ENCODE measurements at places on chromosomes 13 and 19. TPM values are rescaled to one million over a fixed set of nuclear protein-coding genes. Genes with fewer than 3 reads are reported as not detected.

The CYP2F1 gene
- not detected for total RNA-seq

The ADM5 gene
- total RNA-seq, result 0.65 TPM

The GPR18 gene
- total RNA-seq, result not detected

The ZNF578 gene
- 0.79 TPM for total RNA-seq

The BICRA gene
- 14.6 TPM for total RNA-seq

The TRPC4 gene
- 14.3 TPM for total RNA-seq

The ZNF888 gene
- total RNA-seq, result 2.6 TPM

The DKKL1 gene
- total RNA-seq, result not detected

GRCh38 chr13:28355822-28356371, 139.0 kb downstream of the FLT1 start:
- DNase-seq, result peak; percentile 67
- H3K4me1 ChIP-seq, result peaks cover 57% of the 10 kb centered on the region

GRCh38 chr19:46715975-46716671, 791 bp downstream of the PRKD2 start:
- H3K36me3 ChIP-seq, result peaks cover 7% of the 10 kb centered on the region
- no peak for DNase-seq
- H3K4me3 ChIP-seq, result peak overlapping the region; percentile 94
- peak overlapping the region; percentile 95 for H3K27ac ChIP-seq

GRCh38 chr19:45870798-45871197, 6.7 kb downstream of the FOXA3 start:
- peaks cover 29% of the 10 kb centered on the region for H3K27me3 ChIP-seq
- no peaks in the 10 kb centered on the region for H3K4me1 ChIP-seq
- H3K4me3 ChIP-seq, result no peak overlapping the region
- DNase-seq, result no peak
- H3K27ac ChIP-seq, result no peak overlapping the region

- H3K27me3 ChIP-seq, result peaks cover 2% of the 10 kb centered on the region
- H3K4me3 ChIP-seq, result peak overlapping the region; percentile 97
- peaks cover 18% of the 10 kb centered on the region for H3K4me1 ChIP-seq
- no peak for DNase-seq
These were observed 730 bp downstream of the ZNF260 start for GRCh38 chr19:36527341-36527740.

DNA sequence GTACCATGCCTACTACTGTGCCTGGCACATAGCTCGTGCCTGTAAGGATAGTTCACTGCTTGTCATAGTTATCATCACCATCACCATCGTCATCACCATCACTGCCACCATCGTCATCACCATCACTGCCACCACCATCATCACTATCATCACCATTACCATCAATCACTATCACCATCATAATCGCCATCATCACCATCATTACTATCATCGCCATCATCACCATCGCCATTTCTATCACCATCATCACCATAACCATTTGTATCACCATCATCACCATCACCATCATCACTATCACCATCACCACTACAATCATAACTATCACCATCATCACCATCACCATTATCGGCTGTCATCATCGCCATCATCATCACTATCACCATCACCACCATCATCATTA, 107.1 kb downstream of the TUBA3C start:
- H3K27me3 ChIP-seq, result no peaks in the 10 kb centered on the region
- H3K36me3 ChIP-seq, result peaks cover 8% of the 10 kb centered on the region
- DNase-seq, result no peak
- no peak overlapping the region for H3K27ac ChIP-seq
- H3K4me1 ChIP-seq, result no peaks in the 10 kb centered on the region

GRCh38 chr13:40438999-40439797, 227.2 kb downstream of the FOXO1 start:
- H3K4me1 ChIP-seq, result peaks cover 24% of the 10 kb centered on the region
- H3K4me3 ChIP-seq, result peak overlapping the region; percentile 53
- no peak for DNase-seq
- H3K27me3 ChIP-seq, result peaks cover 2% of the 10 kb centered on the region
- H3K36me3 ChIP-seq, result no peaks in the 10 kb centered on the region
- H3K27ac ChIP-seq, result no peak overlapping the region

DNA sequence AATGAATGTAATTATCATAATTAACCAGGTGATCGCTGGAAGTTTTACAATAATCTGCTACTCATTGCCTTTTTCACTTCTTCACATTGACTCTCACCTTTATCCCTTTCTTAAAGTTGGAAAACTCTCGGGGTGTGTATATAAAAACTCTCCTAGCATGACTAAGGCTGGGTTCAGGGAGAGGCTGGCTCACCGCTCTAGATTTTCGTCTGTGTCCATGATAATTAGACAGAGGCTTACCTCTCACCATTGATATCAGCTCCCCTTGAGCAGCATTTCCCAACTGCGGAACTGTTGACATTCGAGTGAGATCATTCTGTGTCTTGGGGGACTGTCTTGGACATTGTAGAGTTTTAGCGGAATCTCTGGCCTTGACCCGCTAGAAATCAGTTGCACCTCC, 39.4 kb downstream of the NFIX start:
- no peak for DNase-seq
- H3K36me3 ChIP-seq, result peaks cover 40% of the 10 kb centered on the region
- H3K27ac ChIP-seq, result peak overlapping the region; percentile 62
- H3K4me1 ChIP-seq, result peaks cover 88% of the 10 kb centered on the region
- H3K27me3 ChIP-seq, result peaks cover 4% of the 10 kb centered on the region

- H3K4me1 ChIP-seq, result peaks cover 18% of the 10 kb centered on the region
- peaks cover 5% of the 10 kb centered on the region for H3K27me3 ChIP-seq
- DNase-seq, result no peak
- no peak overlapping the region for H3K27ac ChIP-seq
- H3K36me3 ChIP-seq, result no peaks in the 10 kb centered on the region
- no peak overlapping the region for H3K4me3 ChIP-seq
These were observed 25.5 kb downstream of the AP2S1 start for GRCh38 chr19:46824890-46825730.

DNA sequence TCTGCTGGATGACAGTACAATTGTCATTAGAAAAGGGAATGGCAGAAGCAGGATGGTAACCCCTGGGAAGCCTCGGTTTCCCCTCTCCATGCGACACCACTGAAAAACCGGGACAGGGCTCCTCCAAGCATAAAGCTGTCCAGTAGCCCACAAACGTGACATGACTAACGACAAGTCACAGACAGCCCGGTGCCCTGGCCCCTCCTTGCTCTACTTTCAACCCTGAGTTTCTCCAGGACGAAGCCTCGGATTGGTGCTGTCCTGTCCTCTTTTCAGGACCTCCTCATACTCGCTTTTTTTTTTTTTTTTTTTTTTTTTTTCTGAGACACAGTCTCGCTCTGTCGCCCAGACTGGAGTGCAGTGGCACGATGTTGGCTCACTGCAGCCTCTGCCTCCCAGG, 16.3 kb downstream of the DPP9 start:
- peak overlapping the region; percentile 88 for H3K27ac ChIP-seq
- H3K4me3 ChIP-seq, result no peak overlapping the region
- peaks cover 22% of the 10 kb centered on the region for H3K36me3 ChIP-seq
- peaks cover 28% of the 10 kb centered on the region for H3K4me1 ChIP-seq
- DNase-seq, result no peak

DNA sequence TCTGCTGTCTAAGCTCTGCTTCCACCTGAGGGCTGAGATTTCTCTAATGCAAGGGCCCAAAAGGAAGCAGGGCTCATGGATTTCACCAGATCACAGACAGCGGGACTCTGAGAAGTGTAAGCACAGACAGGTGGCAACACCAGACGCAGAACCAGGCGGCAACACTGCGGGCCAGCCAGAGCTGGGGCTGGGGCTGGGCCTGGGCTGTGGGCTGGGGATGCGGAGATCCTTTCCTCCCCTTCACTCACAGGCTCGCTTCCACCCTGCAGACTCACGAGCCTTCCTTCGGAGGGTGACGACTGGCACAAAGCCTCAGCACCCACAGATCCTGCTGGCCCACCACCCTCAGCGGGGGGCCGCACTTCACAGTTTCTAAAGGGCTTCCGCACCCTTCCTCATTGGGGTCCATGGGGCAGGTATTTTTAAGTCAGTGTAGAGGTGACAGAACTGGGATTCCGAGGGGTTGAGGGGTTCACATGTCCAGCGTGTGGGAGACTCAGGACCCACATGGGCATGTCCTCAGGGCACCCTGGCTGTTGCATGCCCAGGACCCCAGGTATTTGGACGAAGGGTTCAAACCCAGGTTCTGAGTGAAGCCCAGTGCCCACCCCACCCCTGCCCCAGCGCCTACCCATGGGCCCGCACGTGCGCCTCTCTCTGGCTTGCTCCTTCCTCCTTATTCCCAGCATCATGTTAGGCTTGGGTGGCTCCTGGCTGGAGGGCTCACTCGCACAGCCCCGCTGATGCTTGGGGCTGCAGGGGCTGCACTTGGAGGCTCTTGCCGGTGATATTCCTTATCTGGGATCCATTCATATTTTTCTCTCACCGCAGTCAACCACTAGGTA, 137.3 kb upstream of the GPR12 start:
- H3K4me1 ChIP-seq, result 0 out of 2 replicates have a peak, but pooled peaks cover 5% of the 10 kb centered on the region
- no peak overlapping the region for H3K4me3 ChIP-seq
- no peaks in the 10 kb centered on the region for H3K36me3 ChIP-seq
- H3K27ac ChIP-seq, result no peak overlapping the region

- H3K27ac ChIP-seq, result no peak overlapping the region
- H3K4me3 ChIP-seq, result no peak overlapping the region
- DNase-seq, result no peak
- no peaks in the 10 kb centered on the region for H3K4me1 ChIP-seq
- no peaks in the 10 kb centered on the region for H3K27me3 ChIP-seq
These were observed 1.3 kb downstream of the OR10H5 start for GRCh38 chr19:15788594-15789270.

DNA sequence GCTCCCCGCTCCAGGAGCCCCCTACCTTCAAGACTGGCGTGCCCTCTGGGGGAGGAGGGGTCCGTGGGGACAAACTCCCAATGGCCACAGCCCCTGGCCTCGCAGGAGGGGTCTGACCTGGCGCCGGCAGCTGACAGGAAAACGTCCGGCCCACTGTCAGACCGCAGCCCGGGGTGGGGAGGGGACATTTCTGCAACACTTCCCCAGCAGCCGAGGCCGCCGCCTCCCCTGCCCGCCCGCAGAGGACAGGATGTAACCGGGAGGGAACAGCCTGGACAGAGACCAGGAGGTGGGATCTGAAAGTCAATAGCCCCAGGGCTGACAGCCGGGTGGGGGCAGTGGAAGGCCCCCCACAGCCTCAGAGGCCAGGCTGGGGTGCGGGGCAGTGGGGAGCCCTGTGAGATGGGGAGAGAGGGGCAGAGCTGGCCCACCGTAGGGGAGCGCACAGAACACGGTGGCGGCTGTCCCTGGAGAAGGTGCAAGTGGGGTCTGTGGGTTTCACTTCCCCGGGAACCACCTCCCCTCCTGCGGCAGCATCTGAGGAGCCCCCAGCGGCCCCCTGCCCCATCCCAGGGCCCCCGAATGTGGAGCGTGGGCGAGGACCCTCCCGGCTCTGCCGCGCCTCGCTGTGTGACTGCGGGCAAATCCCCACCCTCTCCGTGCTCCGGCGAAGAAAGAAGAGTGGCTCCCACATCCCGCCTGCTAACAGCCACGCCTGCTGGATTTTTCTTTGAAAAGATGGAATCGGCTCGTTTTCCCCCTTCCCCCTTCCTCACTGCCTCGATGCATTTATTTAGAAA, at the start of gene PEAK3:
Gene PEAK3, minus strand, starts transcription at position 114 of the 800 bp plus-strand sequence. CDS start 1,244 bp downstream, outside the sequence.
- peaks cover 7% of the 10 kb centered on the region for H3K4me1 ChIP-seq
- H3K27me3 ChIP-seq, result peaks cover 9% of the 10 kb centered on the region
- peak within 1 kb of the TSS; percentile 24 for H3K27ac ChIP-seq
- peaks cover 2% of the 10 kb centered on the region for H3K36me3 ChIP-seq

DNA sequence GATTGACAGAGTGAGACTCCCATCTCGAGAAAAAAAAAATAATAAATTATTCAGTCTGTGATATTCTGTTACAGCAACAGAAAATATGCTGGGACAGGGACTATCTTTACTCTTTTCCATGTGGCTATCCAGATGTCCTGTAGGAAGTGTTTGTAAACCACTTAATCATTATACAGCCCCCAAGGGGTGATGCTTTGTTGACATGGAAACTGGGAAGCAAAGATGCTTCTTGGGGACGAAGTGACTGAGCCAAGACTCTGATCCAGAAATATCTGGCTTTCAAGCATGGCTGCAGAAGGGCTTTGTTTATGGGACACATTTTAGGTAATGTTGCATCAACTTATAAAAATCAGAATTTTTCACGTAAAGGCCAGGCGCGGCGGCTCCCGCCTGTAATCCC, 5.4 kb downstream of the ZNF8 start:
- no peak overlapping the region for H3K4me3 ChIP-seq
- peaks cover 24% of the 10 kb centered on the region for H3K4me1 ChIP-seq
- H3K27me3 ChIP-seq, result no peaks in the 10 kb centered on the region
- H3K27ac ChIP-seq, result no peak overlapping the region
- H3K36me3 ChIP-seq, result peaks cover 86% of the 10 kb centered on the region

DNA sequence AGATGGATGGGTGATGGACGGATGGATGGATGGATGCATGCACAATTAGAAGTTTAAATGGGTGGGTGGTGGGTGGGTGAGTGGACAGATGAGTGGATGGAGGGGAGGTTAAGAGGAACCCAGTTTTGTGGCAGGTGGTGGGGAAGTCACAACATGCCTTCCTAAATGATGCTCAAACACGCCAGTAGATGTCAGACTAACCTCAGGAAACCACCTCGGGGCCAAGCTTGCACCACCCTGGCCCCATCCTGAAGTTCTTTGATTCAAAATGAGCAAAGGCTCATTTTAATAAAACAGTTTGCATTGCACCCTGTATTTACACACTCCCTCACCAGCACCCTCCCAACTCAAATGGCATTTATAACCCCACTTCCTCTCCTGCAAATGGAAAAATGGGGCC, 91.4 kb upstream of the CACNA1A start:
- peaks cover 2% of the 10 kb centered on the region for H3K27me3 ChIP-seq
- DNase-seq, result peak; percentile 57
- peaks cover 10% of the 10 kb centered on the region for H3K4me1 ChIP-seq
- H3K4me3 ChIP-seq, result no peak overlapping the region

DNA sequence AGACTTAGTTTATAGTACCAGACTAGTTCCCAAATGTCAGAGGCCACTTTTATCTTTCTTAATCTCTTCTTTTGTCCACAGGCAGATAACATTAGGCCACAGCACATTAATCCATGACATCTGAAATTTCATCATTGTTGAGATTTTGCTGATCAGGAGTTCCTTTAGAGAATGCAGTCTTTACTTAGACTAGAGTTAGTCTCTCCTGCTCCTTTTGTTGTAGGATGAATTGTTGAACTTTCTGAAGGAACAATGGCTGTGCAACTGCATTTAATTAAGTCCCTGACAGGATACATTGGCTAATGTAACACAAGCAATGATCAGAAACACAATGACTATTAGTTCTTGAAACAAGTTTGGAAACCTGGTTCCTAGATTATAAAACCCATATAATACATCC, 266.3 kb downstream of the PCDH20 start:
- H3K27me3 ChIP-seq, result no peaks in the 10 kb centered on the region
- no peak overlapping the region for H3K27ac ChIP-seq
- peaks cover 4% of the 10 kb centered on the region for H3K36me3 ChIP-seq
- no peaks in the 10 kb centered on the region for H3K4me1 ChIP-seq
- no peak overlapping the region for H3K4me3 ChIP-seq
- DNase-seq, result no peak
